ENCODE measurements at places on chromosomes 16 and 17. TPM values are rescaled to one million over a fixed set of nuclear protein-coding genes. Genes with fewer than 3 reads are reported as not detected.

SCARF1 gene
- 2.5 TPM for total RNA-seq

TP53TG3C gene
- not detected for total RNA-seq

OR3A3 gene
- not detected for total RNA-seq

EFCAB5 gene
- 0.81 TPM for total RNA-seq

FOXN1 gene
- not detected for total RNA-seq

KCNAB3 gene
- total RNA-seq: 10.2 TPM

- no peaks in the 10 kb centered on the region for H3K36me3 ChIP-seq
- no peaks in the 10 kb centered on the region for H3K4me1 ChIP-seq
- no peaks in the 10 kb centered on the region for H3K27me3 ChIP-seq
- no peak for DNase-seq
Observed at GRCh38 chr17:12856416-12856815, 67.1 kb downstream of the ARHGAP44 start.

DNA sequence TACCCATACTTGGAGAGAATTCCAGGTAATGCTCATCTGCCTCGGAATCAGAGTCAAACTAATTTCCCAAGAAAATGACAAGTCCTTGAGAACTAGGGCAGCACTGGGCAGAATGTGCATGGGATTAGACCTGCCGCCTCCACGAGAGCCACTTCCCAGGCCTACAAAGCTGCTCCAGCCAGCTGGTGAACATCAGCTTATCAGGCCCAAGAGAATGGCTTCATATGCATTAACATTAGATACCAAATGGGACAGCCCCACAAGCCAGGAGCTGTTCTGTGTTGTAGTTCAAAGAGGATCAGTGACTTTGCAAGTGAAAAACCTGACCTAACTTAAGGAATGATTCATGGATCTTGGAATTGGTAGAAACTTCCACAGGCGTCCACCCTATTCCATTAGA is 203.3 kb downstream of the CYLD start:
- no peak overlapping the region for H3K4me3 ChIP-seq
- H3K27me3 ChIP-seq: no peaks in the 10 kb centered on the region
- H3K4me1 ChIP-seq: no peaks in the 10 kb centered on the region
- no peak for DNase-seq
- H3K27ac ChIP-seq: no peak overlapping the region

DNA sequence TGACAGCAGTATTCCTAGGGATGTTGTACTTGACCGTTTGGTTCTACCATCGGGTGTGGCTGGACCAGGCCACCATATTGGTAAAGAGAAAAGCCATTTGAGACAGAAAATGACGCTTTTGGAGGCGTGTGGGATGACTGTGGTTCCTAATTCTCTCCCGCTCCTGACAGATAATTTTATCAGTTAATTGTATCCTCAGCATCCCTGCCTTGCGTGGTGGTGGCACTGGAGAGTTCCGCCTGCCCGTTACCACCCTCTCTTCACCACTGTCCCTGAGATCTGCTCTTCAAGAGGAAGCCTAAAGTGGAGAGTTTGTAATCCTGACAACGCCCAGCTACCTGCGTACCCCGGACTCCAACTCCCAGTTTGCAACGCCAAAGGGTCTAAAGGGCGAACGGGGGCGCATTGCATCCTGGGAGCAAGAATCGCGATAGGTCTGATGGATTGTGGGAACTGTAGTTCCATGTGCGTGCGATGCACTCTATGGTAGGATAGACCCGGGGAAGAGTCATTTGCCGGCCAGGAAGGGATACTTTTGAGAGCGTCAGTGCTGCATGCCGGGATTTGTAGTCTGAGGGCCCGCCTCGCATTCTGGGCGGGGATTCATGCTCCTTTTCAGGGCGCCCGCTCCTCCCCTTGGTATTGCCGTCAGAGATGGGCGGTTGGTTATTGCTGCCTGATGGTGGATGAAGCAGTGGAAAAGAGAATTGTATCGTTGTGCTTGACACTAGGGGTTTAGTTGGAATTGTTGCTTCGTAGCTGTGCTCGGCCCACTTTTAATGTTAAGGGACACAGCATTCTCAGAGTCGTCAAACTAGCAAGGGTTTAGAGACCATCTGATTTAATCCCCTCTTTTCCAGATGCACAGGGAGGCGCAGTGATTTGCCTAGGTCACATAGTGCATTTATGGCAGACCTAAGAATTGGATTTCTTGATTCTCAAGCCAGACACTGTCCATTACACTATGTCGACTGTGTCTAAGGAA is 965 bp upstream of the PHF12 start:
- H3K4me1 ChIP-seq: peaks cover 15% of the 10 kb centered on the region
- H3K4me3 ChIP-seq: no peak overlapping the region
- H3K36me3 ChIP-seq: peaks cover 4% of the 10 kb centered on the region
- peak; percentile 96 for DNase-seq

- H3K27me3 ChIP-seq: no peaks in the 10 kb centered on the region
- DNase-seq: peak; percentile 32
- H3K4me1 ChIP-seq: no peaks in the 10 kb centered on the region
- H3K4me3 ChIP-seq: no peak overlapping the region
Observed at GRCh38 chr17:10631048-10631700, 25.9 kb downstream of the MYH3 start.

DNA sequence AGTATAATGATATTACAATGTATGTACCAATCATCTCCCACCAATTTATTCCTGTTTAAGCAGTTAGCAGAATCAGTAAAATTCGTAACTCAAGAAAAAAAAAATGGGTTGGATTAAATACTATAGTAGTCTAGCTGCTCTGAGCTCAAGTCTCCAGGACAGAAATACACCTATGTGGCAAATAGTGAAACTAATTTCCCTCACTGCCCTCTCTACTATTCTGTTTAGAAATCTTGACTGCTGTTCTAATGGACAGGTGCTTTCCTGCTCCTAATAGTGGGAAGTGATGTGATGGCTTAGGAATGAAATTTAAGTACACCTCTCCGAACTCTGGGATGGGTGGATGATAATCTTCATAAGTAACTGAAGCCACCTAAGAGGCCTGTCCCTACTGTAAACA is 175.7 kb downstream of the KCNJ2 start:
- H3K4me3 ChIP-seq: peak overlapping the region; percentile 69
- H3K36me3 ChIP-seq: no peaks in the 10 kb centered on the region
- H3K27ac ChIP-seq: no peak overlapping the region

GRCh38 chr17:50218071-50218759 is 16.8 kb upstream of the COL1A1 start:
- H3K4me1 ChIP-seq: peaks cover 9% of the 10 kb centered on the region
- peaks cover 21% of the 10 kb centered on the region for H3K27me3 ChIP-seq
- H3K27ac ChIP-seq: no peak overlapping the region
- H3K4me3 ChIP-seq: no peak overlapping the region
- no peaks in the 10 kb centered on the region for H3K36me3 ChIP-seq

DNA sequence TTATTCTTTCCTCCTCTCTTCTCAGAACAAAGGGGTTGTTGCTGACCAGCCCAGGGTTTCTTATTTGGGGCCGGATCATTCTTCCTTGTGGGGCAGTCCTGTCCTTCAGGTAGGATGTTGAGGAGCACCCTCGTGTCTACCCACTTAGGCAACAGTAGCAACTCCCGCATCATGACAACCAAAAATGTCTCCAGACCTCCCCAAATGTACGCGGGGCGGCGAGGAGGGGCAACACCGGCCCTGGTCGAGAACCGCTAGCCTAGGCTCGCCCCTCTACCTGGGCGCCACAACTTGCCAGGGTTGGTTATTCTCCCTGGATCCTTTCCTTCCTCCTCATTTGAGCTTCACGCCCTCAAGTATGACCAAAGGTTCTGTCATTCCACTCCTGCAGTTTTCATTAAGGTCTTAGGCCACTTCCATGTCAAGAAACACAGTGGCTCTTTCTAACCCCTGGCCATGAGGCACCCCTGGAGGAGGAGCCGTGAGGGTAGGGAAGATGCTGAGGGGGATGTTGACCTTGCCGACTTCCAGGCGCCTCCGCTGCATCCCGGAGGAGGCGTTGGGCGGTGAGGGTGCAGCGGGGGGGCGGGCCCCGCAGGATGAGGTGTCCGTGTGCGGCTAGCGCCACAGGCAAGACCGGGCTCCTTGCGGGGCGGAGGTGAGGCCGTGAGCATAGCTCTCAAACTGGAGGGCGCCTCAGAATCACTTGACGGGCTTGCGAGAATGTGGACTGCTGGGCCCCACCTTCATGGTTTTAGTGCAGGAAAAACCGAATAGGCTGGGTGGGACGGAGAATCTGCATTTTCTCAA is 712 bp upstream of the SPECC1 start:
- peaks cover 17% of the 10 kb centered on the region for H3K4me1 ChIP-seq
- peaks cover 58% of the 10 kb centered on the region for H3K27me3 ChIP-seq
- peak overlapping the region; percentile 1 for H3K27ac ChIP-seq
- H3K36me3 ChIP-seq: no peaks in the 10 kb centered on the region
- DNase-seq: peak; percentile 39

GRCh38 chr17:75412455-75413317 is 7.2 kb upstream of the GRB2 start:
- H3K4me3 ChIP-seq: peak overlapping the region; percentile 36
- H3K27ac ChIP-seq: peak overlapping the region; percentile 11

DNA sequence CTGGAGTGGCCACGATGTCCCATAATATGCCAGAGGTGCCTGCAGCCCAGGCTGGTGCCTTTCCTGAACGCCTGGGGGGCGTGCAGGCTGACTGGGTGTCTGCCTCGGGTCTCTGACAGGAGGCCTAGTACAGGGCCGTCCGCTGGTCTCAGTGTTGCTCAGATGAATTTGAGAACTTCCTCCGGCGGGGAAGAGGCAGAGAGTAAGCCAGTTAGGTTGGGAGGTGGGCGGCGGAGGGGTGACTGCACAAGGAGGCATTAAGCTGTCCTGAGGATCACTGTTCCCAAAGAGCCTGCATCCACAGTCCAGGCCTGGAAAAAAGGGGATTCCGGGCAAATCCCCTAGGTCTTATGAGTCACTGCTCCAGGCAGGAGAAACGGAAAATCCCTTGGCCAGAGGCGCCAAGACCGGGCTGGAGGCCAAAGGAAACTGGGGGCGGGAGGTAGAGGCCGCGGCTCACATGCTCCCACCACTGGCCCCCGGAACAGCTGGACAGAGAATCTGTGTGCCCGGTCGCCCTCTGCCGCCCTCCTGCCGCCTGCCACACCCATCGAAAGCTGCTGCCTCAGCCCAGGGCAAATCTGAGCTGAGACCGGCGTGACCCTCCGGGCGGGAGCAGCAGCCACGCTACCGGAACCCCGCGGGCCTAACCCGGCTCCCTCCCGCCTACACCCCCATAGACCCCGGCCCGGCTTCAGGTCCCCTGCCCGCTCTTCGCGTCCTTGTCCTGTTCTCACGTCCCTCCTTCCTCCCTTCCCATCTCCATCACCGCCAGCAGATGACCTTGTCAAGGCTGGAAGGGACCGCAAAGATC is 1.2 kb downstream of the TRIM47 start:
- H3K4me3 ChIP-seq: peak overlapping the region; percentile 94
- no peaks in the 10 kb centered on the region for H3K27me3 ChIP-seq
- no peaks in the 10 kb centered on the region for H3K36me3 ChIP-seq
- H3K27ac ChIP-seq: peak overlapping the region; percentile 7

- no peak for DNase-seq
- H3K27ac ChIP-seq: no peak overlapping the region
- no peak overlapping the region for H3K4me3 ChIP-seq
Observed at GRCh38 chr16:3988824-3989223, 108.3 kb upstream of the CREBBP start.

- no peaks in the 10 kb centered on the region for H3K4me1 ChIP-seq
- no peak overlapping the region for H3K4me3 ChIP-seq
- no peaks in the 10 kb centered on the region for H3K36me3 ChIP-seq
- no peak overlapping the region for H3K27ac ChIP-seq
- peaks cover under 1% of the 10 kb centered on the region for H3K27me3 ChIP-seq
Observed at GRCh38 chr17:19433255-19433654, 22.2 kb downstream of the RNF112 start.

All from activated T-cell treated with anti-CD3 and anti-CD28 coated beads, Interleukin-2, amount 50 U/mL, for 72 hours (primary cell).